MCF 10A (cell line): ENCODE measurements at places on chromosomes 7 and 10. TPM values are rescaled to one million over a fixed set of nuclear protein-coding genes. Genes with fewer than 3 reads are reported as not detected.

NAT16 gene
- total RNA-seq = not detected in 2 replicates

CALML5 gene
- total RNA-seq = not detected in 2 replicates

C10orf105 gene
- not detected in 2 replicates for total RNA-seq

XPNPEP1 gene
- 51.6 and 52.1 TPM in 2 replicates for total RNA-seq

UCMA gene
- total RNA-seq = not detected in 2 replicates

TES gene
- total RNA-seq = 150 and 162 TPM in 2 replicates

DGKB gene
- total RNA-seq = not detected in 2 replicates

FGFR2 gene
- total RNA-seq = 2.7 and 3.0 TPM in 2 replicates

CALD1 gene
- total RNA-seq = 130 and 183 TPM in 2 replicates

NPC1L1 gene
- 0.07 TPM in 1 of 2 replicates, not detected in the other for total RNA-seq

HOGA1 gene
- 0.88 and 1.7 TPM in 2 replicates for total RNA-seq

STEAP4 gene
- not detected in 2 replicates for total RNA-seq

NME8 gene
- total RNA-seq = 1.1 and 1.5 TPM in 2 replicates

PALS2 gene
- 36.3 and 45.9 TPM in 2 replicates for total RNA-seq

ZNRF2 gene
- total RNA-seq = 9.8 and 10.2 TPM in 2 replicates

OPN1SW gene
- total RNA-seq = not detected in 2 replicates

PAPSS2 gene
- total RNA-seq = 1.0 and 1.4 TPM in 2 replicates

CHAT gene
- not detected in 2 replicates for total RNA-seq

SPAG6 gene
- total RNA-seq = not detected in 2 replicates

LRRC61 gene
- 8.4 and 10.1 TPM in 2 replicates for total RNA-seq

PRKCQ gene
- total RNA-seq = 0.44 and 0.52 TPM in 2 replicates

PLPP4 gene
- 0.86 and 1.3 TPM in 2 replicates for total RNA-seq

TAS2R41 gene
- not detected in 2 replicates for total RNA-seq

CARD11 gene
- total RNA-seq = not detected in 2 replicates

FGFBP3 gene
- total RNA-seq = 0.86 and 1.1 TPM in 2 replicates

PIP gene
- total RNA-seq = not detected in 2 replicates
